Cerebellar nuclear complex (tissue), 1 donor: ENCODE measurements at places on chromosomes 1 and 21.

DNA sequence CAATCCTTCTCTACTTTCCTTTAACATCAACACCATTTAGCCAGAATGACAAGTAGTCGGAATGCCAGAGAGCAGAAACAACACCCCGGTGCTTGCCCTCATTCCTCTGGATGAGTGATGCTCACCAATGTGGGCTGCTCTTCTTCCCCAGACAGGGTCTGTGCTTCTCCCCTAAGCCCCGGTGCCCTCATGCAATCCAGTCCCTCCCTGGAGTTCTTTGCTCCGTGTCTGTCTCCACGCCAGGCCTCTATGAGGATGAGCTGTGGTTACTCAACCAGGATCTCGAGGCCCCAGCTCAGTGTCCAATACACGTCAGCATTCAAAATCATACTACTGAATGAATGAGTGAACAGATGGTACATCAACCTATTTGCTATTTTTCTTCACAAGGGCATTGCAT, 29.7 kb upstream of the PDE9A start:
- no peak for DNase-seq

GRCh38 chr1:99445486-99445885, 181.2 kb downstream of the PLPPR4 start:
- DNase-seq = no peak

DNA sequence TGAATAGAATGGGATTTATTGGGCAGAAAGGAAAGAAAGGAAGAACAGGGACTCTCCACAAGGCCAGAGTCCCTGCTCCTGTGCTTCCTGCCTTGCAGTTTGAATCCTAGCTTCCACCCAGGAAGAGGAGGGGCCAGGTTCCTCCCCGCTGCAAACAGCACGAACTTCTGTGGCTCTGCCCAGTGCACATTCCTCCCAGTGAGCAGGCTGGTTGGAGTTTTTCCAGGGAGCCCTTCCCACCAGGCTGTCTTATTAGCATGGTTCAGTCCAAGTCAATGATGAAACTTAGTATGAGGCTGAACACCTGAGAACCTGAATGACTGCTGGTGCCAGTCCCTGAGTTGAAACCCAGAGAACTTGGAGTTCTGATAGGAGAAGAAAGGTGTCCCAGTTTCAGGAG, 247.2 kb downstream of the DUSP10 start:
- DNase-seq = no peak

DNA sequence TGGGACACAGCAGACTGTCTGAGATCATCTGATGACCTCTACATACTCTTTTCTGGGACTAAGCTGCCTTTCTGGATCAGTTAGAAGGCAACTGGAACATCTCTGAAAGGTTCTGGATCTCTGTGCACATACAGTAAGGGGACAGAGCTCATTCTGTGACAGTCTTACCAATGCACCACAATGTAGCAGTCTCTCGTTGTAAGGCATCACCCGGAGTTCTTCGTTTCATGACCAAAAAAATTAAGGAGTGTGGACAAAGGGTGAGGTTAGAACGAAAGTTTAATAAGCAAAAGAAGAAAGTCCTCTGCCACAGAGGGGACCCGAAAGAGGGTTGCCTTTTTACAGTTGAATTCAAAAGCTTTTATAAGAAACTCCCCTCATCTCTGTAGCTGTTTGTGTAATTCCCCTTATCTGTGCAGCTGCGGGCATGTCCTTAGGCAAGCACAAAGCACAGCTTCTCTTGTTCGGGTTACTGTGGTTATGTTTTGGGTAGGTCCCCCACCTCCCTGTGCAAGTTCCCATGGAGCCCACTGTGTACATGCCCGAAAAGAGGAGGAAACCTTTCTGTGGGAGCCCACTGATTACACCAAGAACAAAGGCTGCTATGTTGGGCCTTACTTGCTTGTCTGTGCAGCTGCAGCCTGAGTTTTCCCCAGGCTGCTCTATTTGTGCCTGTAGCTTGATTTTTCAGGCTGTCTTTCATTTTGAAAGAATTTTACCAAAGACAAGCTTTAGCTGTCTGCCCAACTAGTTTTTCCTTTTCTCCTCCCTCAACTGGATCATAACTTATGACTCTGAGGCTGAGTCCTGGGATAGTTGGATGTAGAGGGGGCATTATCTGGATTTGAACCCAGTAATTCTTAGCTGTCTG, 53.1 kb upstream of the CACNA1E start:
- no peak for DNase-seq
